EL (cell line): ENCODE measurements at places on chromosomes 2 and 18.

GRCh38 chr2:239729151-239729550, 296.0 kb downstream of the NDUFA10 start:
- DNase-seq, result no peak

GRCh38 chr18:58556331-58557007, 72.4 kb downstream of the ALPK2 start:
- DNase-seq, result no peak

DNA sequence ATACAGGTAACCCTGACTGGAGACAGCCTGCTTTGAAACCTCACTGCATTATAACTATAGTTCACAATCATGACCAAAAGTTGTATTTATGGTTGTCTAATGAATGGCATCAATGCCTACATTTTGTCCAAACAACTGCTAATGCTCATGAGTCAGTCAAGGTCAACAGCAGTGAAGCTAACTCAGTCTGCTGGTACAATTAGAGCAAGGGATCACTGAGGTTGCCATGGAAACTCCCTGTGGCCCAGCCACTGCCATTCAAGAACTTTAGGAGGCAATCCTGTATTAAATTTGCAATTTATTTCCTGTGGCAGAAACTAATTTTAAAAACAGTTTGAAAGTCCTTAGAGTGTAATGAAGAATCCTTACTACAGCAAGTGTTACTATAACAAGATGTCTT, 185.1 kb upstream of the SMAD7 start:
- DNase-seq, result peak; percentile 40

DNA sequence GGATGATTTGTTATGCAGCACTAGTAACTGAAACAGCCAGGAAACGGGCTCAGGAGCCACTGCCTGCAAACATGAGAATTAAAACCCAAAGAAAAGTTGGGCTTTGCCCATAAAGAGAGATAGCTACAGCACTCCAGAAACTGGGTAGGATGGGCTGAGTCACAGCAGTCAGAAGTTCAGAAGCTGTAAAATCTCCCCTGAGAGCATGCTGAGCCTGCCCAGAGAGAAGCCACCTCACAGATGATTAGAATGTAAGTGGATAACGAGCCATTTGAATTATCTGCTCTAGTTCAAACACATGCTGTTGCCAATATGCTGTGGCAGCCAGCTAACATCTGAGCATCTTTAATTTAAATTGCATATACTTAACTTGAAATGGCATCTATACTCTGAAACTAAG, 388.1 kb upstream of the ACVR2A start:
- DNase-seq, result peak; percentile 2

DNA sequence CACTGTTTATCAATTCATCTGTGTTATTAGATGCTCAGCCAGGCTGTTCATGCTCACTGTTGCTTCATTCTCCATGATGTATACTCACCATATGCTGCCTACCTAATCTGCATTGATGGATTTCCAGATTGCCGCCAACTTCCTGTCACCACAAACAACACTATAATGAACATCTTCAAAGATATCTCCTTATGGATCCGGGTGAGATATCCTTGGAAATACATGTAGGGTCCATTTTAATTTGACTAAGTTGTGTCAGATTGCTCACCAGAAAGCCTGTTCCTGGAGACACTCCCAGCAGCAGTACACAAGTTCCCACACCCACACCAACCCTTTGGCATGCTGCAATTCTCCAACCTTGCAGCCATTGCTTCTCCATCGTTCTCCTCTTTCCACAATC, 547.5 kb upstream of the TNP1 start:
- DNase-seq, result no peak
